ENCODE measurements at places on chromosomes 12 and 14. TPM values are rescaled to one million over a fixed set of nuclear protein-coding genes. Genes with fewer than 3 reads are reported as not detected.

The VRTN gene
- not detected for total RNA-seq

DNA sequence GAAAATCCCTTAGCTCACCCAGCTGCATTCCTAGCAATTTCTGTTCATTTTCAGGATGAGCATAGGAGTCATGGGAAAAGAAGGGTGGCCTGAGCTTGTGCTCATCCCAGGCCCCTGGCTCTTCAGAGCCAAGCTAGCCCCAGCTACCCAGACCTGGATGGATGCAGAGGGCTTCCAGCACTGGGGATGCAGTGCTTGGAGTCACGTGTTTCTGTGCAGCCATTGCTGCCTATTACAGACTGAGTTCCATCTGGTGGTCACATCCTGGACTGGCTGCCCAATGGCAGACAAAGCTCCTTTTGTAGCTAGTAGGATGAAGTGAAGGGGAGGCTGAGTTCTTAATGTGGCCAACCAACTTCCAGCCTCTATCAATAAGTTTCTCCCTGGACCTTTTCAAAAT, 54.2 kb upstream of the JDP2 start:
- no peak for DNase-seq

DNA sequence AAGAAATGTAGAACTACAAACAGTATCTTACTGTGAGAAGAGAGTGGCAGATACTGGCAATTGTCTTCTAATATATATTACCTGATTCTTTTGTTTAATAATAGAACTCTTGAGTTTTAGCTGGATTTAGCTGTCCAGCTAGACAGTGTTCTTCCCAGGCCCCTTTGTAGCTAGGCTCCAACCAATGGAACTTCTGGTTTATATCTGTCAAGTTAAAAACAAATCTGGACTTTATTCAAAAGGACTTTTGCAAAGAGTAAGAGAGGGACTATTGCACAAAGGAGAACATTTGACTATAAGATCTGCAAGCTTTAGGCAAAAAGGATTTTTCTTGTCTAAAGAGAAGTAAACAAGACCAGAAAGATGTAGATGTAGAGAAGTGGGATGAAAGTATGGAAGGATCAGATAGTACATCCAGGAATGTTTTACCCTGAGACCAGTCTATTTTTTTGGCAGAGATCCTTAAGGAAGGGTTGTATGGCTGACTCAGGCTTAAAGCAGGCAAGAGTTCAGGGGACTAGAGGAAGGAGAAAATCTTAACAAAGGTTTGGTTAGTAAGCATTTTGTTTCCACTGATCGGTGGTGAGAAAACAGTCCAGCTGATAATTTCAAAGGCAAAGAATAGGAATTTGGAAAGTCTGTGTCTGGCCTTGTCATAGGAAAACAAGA, 111.1 kb upstream of the PLEKHA5 start:
- no peak for DNase-seq

DNA sequence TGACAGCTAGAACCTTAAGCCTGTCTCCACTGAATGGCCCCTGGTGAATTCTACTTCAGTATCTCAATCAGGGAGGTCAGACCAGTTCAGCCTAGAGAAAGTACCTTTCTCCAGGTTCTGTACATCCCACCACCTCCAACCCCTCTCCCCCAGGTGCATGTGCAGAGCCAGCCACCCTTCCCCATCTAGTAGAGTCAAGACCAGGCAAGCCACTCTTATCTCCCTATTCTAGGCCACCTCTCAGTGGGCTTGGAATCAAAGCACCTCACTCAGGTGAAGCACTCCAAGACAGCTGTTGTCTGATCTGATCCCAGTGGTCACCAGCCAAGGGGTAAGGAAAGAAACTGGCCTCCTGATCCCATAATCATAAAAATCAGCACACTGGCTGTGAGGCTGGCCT, 340.9 kb downstream of the BCL11B start:
- DNase-seq = no peak

DNA sequence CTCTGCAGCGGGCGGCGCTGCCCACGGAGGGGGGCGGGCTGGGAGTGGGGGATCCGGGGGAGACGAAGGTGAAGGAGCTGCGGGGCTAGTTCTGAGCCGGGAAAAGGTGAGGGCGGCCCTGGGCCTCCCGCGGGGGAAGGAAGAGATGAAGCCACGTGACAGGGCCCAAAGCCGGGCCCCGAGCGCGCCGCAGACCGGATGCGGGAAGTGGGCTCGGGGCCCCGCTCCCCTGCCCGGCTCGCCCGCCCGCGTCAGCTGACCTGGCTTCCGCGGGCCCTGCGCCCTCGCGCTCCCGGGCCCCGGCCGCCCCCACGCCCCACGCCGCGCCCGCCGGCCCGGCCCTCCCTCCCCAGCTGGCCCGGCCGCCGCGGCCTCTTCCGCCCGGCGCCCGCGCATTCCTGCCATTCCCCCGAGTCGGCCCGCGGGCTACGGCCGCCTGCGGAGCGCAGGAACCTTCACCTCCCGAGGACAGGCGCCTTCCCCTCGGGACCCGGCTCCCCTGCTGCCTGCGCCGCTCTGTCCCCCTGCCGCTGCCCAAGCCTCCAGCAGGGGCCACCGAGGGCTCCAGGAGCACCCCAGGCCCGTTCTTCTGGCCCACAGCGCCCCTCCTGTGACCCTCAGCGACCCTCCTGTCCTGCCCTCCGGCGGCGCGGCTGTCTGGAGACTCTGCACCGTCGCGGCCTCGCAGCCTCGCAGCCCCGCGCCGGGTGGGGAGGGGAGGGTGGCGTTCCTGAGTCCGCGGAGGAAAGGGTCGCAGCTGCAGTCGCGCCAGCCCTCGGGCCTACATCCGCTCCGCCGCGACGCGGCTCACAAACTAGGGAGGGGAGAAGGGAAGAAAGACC, 20.4 kb downstream of the NINJ2 start:
- no peak for DNase-seq

GRCh38 chr14:84181072-84181471, 1348.9 kb upstream of the FLRT2 start:
- DNase-seq = no peak

- DNase-seq = no peak
Observed at GRCh38 chr12:85461127-85461526, 181.1 kb downstream of the ALX1 start.

The POU6F1 gene
- 13.2 TPM for total RNA-seq

- no peak for DNase-seq
Observed at GRCh38 chr14:75969891-75970290, 11.9 kb downstream of the TGFB3 start.

DNA sequence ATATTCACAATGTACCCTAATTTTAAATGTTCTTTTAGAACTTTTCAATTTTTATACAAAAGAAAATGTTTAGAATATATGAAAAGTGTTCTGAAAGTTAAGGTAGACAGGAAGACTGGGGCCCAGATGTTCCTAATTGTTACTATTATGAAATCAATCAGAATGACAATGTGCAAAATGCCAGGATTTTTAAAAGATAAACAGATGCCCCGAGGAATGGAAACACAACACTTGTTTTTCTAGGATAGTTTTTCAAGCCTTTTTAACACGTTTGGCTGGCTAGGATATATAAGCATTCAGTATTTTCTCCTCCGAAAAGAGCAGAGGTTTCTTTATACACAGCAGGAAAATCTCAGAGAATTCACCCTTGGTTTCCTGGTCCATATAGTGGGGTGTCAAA, 106.8 kb downstream of the ESR2 start:
- DNase-seq = no peak

DNA sequence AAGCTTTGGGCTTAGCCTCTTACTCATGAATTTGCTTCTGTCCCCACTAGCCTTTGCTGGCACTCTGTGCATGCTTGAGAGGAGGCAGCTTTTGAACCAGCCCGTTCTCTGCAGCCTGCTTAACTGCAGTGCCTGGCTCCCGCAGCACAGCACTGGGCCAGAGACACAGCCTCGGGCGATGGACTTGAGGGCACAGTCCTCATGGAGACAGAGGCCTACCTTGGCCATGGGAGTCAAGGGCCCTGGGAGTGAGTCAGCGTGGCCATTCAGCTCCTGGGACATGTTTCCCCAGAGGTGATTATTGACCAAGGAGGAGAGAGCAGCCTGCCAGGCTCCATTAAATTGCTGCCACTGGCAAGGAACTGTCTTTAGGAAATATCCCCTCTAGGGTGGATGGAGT, 93.5 kb downstream of the SMOC1 start:
- no peak for DNase-seq

DNA sequence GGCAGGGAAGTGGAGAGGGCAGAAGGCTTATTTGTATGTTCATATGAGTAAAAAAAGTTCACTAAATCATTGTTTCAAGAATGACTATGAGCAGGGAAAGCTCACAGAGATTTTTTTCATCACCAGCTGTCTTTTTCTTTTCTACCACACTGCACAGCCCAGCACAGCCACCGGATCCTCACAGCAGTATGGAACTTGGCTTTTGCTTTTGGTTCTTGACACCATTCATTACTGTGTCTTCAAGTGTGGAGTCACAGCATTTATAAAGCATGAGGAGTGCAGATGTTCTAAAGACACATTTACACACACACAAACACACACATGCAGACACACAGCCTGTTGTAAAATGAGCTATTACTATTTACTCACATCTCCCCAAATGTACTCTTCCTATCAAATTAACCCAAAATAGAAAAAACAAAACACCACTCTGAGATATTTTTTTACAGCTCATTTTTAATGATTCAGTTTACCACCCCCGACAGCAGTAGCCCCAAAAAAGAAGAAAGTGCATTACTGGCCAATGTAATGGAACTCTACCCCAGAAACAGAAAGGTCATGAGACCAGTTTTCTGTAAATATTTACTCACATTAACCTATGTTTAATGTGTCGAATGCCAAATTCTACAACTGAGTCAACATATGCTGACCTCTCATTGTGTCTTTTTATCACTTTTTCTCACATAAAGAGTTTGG, 60.5 kb downstream of the BTG1 start:
- no peak for DNase-seq

DNA sequence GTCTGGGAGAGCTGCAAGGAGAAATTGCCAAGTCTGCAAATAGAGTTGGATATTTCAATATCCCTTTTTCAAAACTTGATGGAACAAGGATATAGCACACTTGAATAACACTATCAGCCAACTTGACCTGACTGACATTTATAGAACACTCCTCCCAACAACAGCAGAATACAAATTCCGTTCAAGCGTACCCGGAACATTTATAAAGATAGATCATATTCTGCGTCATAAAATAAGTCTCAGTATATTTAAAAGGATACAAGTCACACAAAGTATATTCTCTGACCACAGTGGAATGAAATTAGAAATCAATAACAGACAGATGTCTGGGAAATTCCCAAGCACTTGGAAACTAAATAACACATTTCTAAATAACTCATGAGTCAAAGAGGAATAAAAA, 29.0 kb upstream of the MEG3 start:
- DNase-seq = no peak

DNA sequence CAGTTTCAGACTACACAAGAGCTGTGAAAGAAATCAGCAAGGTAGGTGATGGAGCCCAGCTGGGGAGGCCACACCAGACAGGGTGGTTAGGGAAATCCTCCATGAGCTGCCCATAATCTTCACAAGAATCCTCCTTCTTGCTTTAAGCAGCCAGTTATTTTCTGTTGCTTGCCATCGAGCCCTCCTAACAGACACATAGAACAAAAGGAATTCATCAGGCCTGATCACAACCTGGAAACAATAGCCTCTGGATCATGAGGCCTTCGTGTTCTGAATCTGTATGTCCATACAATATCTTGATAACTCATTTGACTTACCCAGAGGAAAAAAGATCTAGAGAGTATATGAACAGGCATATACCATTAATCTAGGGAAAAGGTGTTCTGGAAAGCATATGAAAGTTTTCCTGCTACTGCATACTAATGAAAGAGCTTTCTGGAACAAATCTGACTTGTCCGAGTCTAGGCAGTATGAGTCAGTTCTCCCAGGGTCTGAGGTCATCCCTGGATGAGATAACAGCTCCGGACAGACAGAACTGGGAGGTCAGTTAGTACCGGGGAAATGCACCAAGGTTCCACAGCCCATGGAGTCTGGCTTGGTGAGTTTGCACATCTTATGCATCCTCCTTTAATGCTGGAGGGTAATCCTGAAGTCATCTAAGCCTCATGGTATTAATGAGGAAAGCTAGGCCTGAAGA, 52.8 kb upstream of the ELK3 start:
- peak; percentile 50 for DNase-seq

GRCh38 chr12:50052544-50052943, 4.9 kb upstream of the ASIC1 start:
- no peak for DNase-seq

- DNase-seq = no peak
Observed at GRCh38 chr12:30000401-30000800, 216.7 kb upstream of the TMTC1 start.

GRCh38 chr12:111439657-111440151, 34.0 kb downstream of the SH2B3 start:
- no peak for DNase-seq

The DHRS2 gene
- total RNA-seq = not detected

The TAS2R30 gene
- total RNA-seq = 0.73 TPM

DNA sequence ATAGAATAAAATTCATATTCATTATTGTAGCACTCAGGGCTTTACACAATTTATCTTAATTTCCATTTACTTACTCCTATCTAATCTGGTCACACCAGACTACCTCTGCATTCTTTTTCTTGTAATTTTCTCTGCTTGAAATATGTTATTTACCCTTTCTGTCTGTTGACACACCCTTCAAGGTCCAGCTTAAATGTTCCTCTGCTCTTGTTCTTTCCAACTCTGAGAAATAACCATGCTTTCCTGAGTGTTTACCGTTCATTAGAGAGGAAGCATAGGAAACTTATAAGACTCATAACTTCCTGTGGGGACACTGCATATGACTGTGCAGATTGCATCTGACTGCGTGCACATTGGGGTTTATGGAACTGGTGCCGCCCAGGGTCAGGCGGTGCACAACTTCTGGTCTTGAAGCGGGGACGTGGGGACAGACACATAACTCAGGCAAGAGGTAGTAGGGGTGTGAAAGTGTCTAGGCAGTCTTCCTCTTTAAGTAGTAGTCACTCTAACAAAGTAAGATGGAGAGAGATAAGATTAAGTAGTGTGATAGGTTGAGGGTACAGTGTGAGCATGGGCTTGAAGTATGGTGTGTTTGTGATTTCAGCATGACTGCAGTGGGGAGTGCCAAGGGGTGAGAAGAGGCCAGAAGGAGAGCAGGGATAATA, 42.6 kb upstream of the FOXJ2 start:
- no peak for DNase-seq

DNA sequence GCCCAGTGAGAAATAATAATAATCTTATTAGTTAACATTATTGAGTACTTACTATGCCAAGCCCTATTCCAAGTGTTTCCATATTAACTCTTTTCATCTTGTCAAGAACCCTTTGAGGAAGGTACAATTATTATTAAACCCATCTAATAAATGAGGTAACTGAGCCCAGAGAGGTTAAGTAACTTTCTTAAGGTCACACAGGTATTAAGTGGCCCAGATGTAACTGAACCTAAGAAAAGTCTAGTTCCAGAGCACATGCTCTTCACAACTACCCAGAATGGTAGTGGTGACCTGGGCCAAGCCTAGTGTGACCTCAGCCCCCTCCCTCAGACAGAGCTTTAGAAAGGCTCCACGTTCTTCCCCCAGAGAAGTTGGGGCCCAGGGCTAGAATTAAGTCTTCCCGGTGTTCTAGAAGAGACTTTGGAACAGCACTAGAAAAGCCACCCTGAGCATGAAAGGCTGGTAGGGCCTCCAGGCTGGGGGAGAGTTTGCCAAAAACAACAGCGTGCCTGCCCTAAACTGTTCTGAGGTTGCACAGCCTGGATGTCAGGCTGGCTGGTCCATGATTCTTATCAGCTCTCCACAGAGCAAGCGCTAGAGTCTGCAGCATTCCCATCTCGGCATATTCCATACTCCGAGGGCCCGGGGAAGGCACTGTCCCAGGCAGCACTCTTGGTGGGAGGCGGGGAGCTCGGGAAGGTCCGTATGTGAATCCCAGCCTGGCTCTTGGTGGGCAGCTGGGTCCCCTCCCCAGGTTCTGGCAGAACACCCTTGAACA, 41.3 kb upstream of the CTDSP2 start:
- no peak for DNase-seq

- no peak for DNase-seq
Observed at GRCh38 chr12:104632724-104633201, 176.0 kb downstream of the CHST11 start.

All from glomerular endothelial cell (primary cell).